Cardiac fibroblast (primary cell): ENCODE measurements at places on chromosomes 1 and 21.

GRCh38 chr1:55812281-55812680, 597.1 kb upstream of the USP24 start:
- peak; percentile 40 for DNase-seq

DNA sequence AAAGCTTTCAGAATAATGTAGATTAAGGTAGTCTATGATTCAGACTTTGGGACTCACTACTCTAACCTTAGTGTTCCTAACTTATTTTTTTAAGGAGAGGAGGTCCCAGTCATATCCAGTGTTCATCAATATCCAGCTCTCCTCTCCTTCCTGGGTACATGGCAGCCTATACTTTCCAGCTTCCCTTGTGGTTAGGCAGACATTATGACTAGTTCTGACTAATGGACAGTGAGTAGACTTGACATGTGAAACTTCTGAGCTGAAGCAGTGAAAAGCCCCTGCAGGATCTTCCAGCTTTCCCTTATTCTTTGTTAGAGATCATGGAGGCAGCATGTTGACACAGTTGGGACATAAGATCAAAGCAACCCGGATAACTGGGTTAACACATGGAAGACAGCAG, 144.2 kb downstream of the PTPRU start:
- DNase-seq: peak; percentile 28

- DNase-seq: no peak
Measured at GRCh38 chr21:35348686-35349085, 299.6 kb upstream of the RUNX1 start.

DNA sequence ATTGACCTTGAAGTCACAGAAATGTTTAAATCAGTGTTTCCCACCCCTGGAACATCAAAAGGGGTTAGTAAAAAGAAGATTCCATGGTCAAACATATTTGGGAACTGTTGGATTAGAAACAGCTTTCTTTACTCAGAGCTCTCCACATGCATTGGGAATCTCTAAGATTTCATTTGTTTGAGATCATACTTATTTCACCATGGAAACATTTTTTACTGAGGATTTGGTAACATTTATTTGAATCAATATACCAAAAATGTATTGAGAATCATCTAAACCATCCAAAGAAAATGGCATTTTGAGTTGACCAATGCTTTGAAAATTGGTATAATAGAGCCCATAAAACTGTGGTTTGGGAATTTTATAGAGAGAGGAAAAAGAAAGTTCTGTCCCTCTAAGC, 25.3 kb downstream of the NGF start:
- DNase-seq: no peak

DNA sequence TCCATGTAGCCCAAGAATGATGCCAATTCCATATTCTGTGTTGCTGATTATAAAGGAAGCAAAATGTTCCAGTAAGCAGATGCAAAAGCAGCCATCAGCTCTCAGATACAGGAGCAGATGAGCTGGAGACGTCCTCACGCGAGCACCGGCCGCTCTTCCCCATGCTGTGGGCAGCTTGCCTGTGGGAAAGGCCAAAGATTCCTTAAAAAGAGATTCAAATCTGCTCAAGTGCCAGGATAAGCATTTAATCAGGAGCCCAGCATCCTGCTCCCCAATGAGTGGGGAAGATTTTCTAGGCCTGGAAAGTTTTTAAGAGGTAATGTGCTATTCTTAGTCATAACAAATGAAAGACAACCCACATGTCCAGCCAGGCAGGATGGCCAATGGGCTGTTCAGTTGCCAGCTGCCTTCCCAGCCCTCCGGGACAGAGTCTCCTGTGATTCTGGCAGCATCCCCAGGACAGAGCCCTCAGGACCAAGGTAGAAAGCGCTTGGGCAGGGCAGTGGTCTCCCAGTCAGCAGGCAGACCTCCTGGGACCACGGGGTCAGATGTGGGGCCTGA, 108.2 kb upstream of the TMPRSS2 start:
- DNase-seq: peak; percentile 80

GRCh38 chr1:101285922-101286570, 49.2 kb downstream of the S1PR1 start:
- DNase-seq: no peak

- peak; percentile 20 for DNase-seq
Measured at GRCh38 chr1:221981461-221981860, 239.6 kb upstream of the DUSP10 start.

GRCh38 chr1:240827786-240828185, 215.8 kb upstream of the GREM2 start:
- DNase-seq: no peak

GRCh38 chr1:170932236-170932635, 3.1 kb upstream of the MROH9 start:
- no peak for DNase-seq

DNA sequence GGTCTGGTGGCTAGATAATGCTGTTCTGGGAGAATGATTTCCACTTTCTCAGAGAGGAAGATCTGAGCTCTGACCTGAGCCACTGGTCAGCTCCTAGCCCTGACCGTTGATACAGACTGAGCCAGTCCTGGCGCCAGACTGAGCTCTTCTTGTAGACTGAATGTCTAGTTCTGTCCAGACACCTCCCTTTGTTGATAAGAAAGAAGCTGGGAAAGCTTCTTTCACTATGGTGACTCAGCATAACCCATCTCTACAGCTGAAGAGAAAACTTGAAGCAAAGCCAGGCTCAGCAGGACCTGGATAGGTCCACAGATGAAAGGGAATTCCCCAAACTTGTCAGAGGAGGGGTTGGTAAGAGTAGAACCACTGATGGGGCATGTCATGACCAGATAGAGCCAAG, 9.9 kb upstream of the TRABD2B start:
- peak; percentile 57 for DNase-seq

DNA sequence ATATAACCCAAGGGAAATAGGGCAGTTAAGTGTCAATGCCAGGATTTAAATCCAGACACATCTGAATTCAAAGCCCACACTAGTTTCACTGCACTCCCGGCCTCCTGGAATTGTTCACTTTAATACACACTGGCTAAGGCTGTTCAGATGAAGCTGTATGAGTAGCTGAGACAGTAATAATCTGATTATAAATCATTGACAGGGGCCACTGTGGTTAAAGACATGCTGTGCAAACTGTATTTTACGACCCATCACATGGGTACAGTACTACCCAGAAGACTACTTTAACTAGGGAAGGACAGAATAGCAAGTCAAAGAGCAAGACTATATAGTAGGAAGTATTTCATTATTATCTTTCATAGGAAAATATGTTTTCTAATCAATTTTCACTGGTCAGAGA, 16.1 kb upstream of the NTNG1 start:
- DNase-seq: no peak

GRCh38 chr1:212542761-212543187, 65.8 kb upstream of the ATF3 start:
- DNase-seq: no peak

DNA sequence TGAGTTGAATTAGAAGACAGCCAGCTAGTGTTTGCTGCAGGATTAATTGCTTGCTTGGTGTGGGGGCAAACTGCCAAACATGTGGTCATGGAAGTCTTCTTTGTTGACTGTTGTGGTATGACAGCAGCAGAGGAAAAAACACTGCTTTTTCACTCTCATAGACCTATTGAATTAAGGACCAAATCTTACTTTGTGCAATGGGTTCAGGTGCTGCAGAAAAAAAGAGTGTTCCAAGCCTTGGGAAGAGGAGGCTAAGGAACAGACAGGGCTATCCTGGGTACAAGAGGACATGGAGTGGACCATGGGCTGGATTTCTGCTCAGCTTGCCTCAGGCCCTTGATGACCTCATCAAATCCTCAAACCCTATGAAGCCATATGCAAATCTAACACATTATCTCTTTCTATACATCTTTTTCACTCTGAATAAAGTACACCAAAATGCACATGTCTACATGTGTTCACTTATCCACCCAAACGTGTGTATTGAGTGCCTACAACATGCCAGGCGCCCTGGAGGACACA, 61.5 kb downstream of the SIPA1L2 start:
- no peak for DNase-seq

DNA sequence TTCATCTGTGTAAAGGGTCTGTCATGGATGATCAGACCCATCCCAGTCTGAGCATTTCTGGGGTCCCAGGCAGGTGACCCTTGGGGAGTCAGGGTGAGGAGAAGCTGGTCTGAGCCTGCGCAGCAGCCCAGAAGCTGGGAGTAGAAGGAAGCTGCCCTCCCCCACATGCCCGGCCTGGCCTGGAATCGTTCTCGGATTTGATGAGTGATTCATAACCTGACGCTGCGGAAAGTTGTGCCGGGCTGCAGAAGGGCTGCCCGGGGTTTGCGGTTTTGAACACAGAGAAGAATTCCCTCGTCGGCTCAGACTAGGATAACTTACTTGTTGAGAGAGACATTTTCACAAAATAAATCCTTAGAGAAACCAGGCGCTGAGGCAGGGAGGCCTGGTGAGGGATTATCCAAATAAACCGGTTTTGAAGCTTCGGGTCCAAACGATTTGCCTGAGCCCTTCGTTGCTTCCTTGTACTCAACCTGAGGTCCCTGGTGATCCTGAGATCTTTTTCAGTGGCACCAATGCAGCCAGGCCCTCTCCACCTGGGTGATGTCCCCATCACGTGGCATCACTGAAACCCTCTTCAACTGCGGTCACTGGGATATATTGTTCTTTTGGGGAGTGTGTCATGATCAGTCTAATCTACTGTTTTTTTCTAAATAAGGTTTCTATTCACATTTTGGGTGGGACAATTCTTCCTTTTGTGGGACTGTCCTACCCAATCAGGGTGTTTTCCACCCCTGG, 29.2 kb downstream of the EPHB2 start:
- DNase-seq: peak; percentile 88

GRCh38 chr1:53526451-53527101, 67.4 kb downstream of the DMRTB1 start:
- peak; percentile 62 for DNase-seq

GRCh38 chr1:53393325-53393792, 65.5 kb upstream of the LRP8 start:
- DNase-seq: peak; percentile 75
